ENCODE measurements at places on chromosomes 6 and 20. TPM values are rescaled to one million over a fixed set of nuclear protein-coding genes. Genes with fewer than 3 reads are reported as not detected.

Gene SPDEF
- total RNA-seq, result not detected

Gene BAG2
- 13.1 TPM for total RNA-seq

Gene BMP6
- 0.50 TPM for total RNA-seq

Gene CENPW
- 42.7 TPM for total RNA-seq

Gene SIRPG
- total RNA-seq, result 33.8 TPM

Gene MAFB
- 1.2 TPM for total RNA-seq

Gene ATP6V1G2
- total RNA-seq, result 0.89 TPM

Gene MLIP
- not detected for total RNA-seq

Gene GRIK2
- not detected for total RNA-seq

Gene CBLN4
- total RNA-seq, result not detected

Gene MUC22
- total RNA-seq, result not detected

Gene PREX1
- 65.5 TPM for total RNA-seq

Gene BTN1A1
- total RNA-seq, result not detected

Gene DLK2
- total RNA-seq, result 1.6 TPM

Gene KIF25
- not detected for total RNA-seq

Gene TREML1
- total RNA-seq, result not detected

Data from activated CD4-positive, alpha-beta T cell treated with anti-CD3 and anti-CD28 coated beads, Interleukin-2, amount 10 ng/mL, durations not matched to agents 24 days and 14 days (primary cell).